NCI-H2029 (cell line): ENCODE measurements at places on chromosomes 7 and 10.
A peak's percentile ranks its signal among the peaks of the same experiment; 100 is the strongest.

DNA sequence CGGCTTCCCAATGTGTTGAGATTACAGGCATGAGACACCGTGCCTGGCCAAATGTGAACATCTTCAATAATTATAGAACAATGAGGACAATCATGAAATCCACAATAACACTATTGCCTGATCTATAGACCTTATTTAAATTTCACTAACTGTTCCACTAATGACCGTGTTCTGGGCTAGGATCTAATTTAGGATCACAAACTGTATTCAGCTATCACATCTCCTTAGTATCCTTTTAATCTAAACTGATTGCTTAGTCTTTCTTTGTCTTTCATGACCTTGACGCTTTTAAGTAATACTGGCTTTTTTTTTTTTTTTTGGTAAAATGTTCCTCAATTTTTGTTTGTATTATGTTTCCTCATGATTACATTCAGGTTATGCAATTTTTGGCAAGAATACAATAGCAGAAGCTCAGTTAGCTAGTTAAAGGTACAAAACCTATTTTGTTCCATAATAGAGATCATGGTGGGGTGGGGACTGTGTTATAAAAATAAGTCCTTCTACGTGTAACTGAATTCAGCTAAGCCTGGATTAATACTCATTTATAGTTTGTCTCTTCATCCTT is 158.4 kb downstream of the AOAH start:
- DNase-seq: no peak

- no peak for DNase-seq
Measured at GRCh38 chr7:131638641-131639430, 82.4 kb upstream of the PODXL start.

- DNase-seq: no peak
Measured at GRCh38 chr10:105146436-105146835, 505.3 kb downstream of the SORCS3 start.

DNA sequence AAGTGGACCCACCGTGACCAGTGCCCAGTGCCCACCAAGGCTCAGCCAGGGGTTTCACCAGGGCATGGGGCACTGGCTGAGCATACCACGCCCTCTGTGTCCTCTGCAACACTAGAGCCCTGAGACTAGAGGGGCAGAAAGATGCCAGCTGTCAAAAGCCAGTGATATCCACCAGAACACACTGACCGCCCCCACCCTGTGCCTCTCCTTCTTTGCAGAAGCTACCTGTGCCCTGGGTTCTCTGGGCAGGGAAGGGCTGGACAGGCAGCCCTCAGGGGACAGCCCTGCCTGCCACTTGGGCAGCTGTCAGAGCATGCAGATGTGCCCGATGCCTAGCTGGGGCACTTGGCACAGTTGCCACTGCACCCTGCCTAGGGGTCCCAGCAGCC is 494 bp downstream of the VSIR start:
- no peak for DNase-seq

- DNase-seq: no peak
Measured at GRCh38 chr10:59865101-59865500, 41.3 kb downstream of the CCDC6 start.

GRCh38 chr7:75772081-75773077 is at the start of gene CCL26:
Gene CCL26 (minus strand): TSS chr7:75772211. CDS start chr7:75772176, 35 bp downstream.
- no peak for DNase-seq

GRCh38 chr7:107469929-107470328 is at the start of gene GPR22:
Gene GPR22 (plus strand): TSS chr7:107470057. CDS start chr7:107474061, 4,004 bp downstream.
- no peak for DNase-seq

GRCh38 chr10:29555746-29556481 is 78.9 kb downstream of the SVIL start:
- DNase-seq: no peak

- DNase-seq: no peak
Measured at GRCh38 chr7:111535142-111535870, 27.0 kb downstream of the IMMP2L start.

DNA sequence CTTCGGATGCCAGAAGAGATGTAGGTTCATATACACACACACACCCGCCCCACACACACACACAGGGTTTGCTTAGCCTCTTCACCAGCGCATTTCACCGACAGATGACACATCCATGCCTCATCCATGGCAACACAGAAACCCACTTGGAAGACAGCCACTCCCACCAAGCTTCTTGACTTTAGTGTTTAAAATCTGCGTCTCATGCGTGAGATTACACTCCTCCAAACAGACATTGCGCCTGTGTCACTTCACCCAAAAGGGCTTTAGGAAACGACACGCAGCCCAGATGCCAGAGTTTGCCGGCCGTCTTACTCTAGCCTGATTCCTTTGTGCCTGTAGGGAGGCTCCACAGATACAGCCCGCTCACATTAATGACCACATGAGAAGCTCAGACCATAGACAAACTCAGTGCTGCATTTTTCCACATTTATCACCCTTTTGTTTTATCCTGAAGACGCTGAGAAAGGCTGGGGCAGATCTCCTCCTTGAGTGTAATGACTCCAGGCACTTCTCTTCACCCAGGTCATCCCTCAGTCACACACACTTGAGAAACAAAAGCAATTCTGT is 73.8 kb downstream of the DIP2C start:
- DNase-seq: no peak

DNA sequence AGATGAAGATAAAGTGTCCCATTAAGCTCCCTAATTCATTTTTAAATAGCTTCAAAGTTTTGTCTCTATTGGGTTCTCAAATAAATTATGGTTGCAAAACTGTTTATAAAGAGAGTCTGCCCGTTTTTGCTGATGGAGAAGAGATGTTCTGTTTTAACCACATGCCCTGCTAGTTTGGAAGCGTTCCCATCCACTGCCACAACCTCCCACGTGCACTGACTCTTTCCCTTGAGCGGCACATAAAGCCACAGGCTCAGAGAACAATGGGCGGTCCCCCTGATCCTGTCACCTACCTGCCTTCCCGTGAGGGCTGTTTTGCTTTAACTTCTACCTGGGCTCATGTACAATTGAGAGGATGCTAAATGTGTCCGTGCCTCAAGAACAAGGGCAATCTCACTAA is 65.5 kb downstream of the CPVL start:
- no peak for DNase-seq

DNA sequence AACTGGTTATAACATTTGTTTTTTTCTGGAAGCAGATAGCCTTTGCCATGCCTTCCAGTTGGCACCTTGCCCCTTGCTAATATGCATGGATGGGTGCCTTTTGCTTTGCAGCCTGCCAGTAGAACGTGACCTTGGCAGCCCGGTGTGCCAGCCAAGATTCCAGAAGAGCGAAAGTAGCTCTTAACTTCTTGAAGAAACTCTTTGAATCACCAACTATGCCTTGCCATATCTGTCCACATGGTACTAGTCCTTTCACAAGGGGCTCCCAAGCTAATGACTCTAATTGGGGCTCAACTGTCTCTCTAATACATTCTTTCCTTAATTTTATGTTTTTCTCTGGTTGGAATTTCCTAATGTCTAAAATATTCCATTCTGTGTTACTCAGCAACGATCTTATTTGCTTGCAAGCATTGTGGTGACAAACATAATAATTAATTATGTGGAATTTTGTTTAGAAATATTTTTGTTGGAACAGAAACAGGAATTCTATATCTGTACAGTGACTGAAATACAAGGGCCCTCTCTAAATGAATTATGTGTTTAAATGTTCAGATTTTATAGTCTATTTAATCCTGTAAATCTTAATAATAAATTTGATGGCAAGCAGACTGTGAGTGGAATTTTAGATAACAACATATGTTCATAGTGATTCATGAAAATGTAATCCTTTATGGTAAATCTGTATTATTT is 45.8 kb downstream of the HDAC9 start:
- DNase-seq: peak; percentile 8

- DNase-seq: no peak
Measured at GRCh38 chr7:266851-267840, 22.8 kb upstream of the FOXL3 start.

DNA sequence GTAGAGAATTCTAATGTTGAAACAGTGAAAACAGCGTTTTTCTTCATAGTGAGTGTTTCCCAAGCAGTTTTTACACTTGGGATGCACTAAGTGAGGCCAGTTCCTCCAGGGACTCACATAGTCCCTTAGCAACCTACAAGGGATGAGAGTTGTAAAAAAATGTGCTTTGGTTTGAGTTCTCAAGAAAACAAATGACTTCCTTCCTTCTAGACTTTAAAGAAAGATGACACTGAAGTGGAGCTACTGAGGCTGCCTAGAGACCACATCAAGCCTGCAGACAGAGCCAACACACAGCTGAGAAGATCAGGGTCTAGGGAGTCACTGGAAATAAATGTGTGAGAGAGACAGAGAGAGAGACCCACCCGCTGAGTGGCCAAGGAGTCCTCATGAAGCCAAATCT is 264.4 kb downstream of the TNS3 start:
- no peak for DNase-seq

DNA sequence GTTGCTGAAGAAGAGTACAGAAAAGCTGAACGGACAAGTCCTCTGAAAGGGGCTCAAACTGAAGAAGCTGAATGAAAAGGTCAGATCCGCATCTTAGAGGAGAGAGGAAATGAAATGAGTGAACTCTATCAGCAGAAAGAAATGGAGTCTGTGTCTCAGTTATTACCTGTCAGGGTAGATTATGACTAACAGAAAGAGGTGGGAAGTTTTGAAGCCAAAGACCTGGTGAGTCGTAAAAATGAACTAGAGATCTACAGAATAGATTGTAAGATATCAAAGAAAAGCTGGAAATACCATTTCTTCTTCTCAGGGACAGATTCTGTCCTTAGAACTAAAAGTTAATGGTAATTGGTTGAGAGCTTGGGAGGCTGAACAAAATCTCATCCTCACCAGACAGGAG is 11.1 kb upstream of the MBL2 start:
- DNase-seq: no peak

DNA sequence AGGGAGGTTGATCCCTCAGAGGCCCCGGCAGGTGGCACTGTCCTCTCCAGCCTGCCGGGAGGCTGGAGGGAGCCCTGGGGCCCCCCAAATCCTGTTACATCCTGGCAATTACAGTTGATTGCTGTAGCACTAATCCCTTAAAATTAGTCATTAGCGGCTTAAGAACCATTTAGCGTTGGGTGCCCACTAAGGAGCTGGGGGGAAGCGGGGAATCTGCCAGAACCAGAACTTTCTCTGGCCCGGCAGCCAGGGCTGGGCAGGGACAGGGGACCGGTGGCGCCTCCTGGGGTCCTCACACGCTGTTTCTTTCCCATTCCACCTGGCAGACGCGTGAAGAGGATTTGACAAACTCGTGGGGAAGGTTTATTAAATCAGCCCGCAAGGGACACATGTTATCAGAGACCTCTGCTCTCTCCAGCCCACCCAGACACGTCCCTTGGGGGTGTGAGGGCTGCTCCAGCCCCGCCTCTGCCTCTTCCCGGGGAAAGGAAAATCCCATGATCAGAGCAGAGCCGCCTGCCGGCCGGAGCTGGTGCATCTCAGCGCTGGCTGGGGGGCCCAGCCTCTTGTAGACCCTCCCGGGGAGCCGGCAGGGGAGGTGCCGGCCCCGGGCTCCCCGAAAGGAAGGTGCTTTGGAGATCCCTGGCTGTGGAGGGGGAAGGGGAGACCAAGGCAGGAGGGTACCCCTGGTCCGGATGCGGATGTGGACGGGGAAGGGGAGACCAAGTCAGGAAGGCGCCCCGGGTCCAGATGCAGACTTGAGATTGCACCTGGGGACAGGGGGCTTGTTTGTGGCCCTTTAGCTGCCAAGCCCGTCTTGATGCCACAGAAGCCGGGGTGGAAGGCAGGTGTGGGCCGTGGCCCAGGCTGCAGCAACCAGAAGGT is 142.7 kb downstream of the ELFN1 start:
- no peak for DNase-seq

GRCh38 chr10:8379906-8380832 is 325.7 kb downstream of the GATA3 start:
- no peak for DNase-seq

- DNase-seq: no peak
Measured at GRCh38 chr10:86506499-86506898, 15.1 kb downstream of the WAPL start.

DNA sequence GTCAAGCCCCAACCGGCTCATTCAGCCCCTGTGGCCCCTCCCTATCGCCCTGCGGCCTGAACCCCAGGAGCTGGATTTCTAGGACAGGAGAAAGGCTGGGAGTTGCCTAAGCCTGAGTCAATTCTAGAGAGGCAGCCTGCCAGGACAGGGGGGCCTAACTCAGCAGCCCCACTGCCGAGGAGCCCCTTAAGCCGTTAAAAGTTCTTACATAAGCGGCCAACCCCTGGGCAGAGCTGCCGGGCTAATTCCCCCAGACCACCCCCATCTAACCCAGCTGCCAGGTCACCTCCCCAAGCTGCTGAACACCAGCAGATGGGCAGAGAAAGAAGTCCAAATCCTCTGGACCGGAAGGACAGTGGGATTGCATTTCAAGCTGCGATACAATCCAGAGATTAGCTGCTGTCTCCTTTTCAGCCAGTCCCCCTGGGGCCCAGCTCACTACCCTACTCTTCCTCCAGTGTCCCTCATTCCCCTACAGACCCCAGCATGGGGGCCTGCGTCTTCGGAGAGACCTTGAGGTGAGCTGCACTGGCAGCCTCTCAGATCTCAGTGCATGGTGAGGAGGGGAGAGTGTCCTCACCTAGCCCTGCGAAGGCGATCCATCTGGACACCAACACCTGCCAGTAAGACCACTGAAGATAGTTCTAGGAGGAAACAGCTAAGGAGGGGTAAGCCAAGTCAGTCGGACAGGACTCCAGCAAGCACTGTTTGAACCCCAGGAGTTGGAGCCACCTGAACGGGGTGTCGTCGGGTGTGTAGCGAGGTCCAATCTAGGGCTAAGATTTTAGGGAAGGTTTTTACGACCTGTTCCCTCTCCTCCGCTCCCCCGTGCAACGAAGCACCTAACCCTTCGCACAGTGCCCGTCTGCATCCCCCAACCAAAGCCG is 830 bp downstream of the IMPDH1 start:
- no peak for DNase-seq

- DNase-seq: no peak
Measured at GRCh38 chr10:14416308-14416700, 85.6 kb upstream of the FRMD4A start.

DNA sequence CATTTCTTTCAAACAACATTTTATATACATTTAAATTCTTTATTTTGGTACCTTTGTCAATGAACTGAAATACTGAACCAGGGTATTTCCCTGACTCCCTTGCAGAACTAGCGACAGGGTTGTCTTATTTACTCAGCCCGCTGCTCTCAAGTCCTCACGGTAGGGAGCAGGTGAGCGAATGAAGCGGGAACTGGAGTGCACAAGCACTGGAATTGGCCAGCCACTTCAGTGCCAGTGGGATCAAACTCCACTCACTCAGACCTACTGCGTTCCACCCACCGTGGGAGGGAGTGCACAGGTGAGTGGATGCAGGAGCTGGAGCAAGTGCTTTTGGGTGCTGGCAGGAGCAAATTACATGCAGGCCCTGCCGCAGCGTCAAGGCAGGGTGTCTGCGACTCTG is 28.1 kb upstream of the NEUROD6 start:
- no peak for DNase-seq

DNA sequence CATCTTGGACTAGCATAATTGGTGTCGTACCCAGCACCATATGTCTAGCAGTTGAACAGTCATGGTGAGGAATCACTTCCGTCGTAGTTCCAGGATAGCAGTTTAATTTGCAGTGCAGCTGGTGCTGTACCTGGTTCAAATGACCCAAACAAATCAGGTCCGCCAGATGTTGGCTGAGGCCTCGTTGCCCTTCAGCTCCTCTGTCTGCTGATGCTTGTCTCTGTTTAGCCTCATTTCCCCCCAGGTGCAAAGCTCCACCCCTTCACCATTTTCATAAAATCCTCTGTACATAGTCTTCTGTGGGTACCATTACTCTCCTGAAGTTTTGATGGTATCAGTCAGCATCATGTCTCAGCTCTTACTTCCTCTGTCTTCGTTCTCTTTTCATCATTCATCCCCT is 35.1 kb downstream of the UMAD1 start:
- DNase-seq: no peak
